ENCODE measurements at places on chromosomes 4 and X.

GRCh38 chrX:152831391-152831790, 528 bp downstream of the NSDHL start:
- no peak for DNase-seq

DNA sequence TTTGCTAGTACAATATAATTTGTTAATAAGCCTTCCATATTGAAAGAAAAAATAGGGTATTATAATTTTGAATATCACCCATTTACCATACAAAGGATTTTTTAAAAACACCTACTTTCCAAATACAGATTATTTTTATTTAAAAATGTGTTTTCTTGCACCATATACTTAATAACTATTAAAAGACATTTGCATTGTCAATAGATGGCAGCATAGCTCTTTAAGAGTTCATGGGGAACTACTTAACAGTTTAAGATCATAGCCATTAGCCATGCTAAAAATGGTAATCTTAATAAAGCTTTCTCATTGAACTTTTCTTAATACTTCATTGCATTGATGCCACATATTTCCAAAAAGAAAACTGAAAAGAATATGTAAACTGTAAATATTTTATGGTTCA, 1995.9 kb downstream of the C4orf33 start:
- no peak for DNase-seq

DNA sequence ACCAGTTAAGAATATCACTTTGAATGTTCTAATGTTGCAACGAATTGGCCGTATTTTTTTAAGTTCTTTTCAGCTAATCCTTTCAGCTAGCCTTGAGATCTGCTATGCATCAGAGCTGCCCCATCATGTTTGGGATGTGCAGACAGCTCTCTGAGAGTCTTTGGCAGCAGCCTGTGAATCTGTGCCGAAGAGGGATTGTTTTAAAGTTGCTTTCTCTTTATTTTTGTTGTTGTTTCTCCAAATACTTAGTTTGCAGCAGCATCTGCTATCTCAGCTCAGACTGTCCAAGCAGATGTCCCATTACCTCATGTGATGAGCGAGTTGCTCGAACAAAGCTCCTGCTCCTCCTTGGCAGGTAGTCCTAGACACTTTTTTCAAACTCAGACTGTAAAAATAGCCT, 1002.5 kb upstream of the INTU start:
- DNase-seq = no peak

DNA sequence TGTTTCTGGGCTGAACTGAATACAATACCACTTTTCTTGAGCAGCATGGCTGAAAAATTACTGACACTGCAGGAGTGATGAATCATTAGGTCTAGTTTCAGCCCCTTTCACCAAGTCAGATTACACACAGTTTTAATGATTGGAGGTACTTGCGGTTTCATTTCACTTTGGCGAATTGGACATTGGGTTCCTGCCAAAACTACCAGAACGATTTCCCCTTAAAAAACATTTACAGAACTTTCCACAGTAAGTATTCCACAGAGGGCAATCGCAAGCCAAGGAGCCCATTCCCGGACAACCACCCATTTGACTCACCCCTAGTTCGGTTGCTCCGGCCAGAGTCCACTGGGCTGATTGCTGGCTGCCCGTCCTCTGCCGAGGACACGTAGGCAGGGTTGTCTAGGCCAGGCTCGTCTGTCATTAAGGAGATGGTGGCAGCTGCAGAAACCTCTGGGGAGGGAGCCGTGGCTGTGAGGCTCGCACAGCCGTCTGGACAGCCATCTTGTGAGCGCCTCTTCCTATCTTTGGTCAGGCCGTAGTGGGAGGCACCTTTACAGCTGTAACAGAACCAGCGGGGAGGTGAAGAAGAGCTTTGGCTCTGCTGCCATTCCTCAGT, 83.5 kb downstream of the LNX1 start:
- no peak for DNase-seq

GRCh38 chr4:139791681-139792080, 126.1 kb downstream of the MGST2 start:
- no peak for DNase-seq

GRCh38 chr4:142356118-142356759, 489.9 kb downstream of the INPP4B start:
- DNase-seq = no peak

GRCh38 chrX:1609311-1609710, 5.5 kb upstream of the ASMT start:
- no peak for DNase-seq

DNA sequence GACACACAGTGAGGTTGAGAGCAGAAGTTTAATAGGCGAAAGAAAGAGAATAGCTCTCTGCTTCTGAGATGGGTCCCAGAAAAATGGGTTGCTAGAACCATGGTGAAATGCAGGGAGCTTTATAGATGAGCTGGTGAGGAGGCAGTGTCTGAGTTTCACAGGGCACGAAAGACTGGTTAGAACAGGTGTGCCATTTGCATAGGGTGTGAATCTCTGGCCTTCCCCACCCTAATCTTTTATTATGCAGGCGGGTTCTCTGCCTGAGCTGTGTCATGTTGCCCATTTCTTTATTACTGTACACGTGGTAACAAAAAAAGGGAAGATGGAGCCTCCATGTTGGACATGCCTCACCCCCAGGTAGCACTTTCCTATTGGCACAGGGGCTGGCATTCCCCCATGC, 39.1 kb downstream of the FUNDC1 start:
- DNase-seq = no peak

- no peak for DNase-seq
Measured at GRCh38 chrX:31314921-31315320, 243.1 kb upstream of the FTHL17 start.

GRCh38 chrX:72269671-72270251, 7.3 kb downstream of the RPS4X start:
- no peak for DNase-seq

DNA sequence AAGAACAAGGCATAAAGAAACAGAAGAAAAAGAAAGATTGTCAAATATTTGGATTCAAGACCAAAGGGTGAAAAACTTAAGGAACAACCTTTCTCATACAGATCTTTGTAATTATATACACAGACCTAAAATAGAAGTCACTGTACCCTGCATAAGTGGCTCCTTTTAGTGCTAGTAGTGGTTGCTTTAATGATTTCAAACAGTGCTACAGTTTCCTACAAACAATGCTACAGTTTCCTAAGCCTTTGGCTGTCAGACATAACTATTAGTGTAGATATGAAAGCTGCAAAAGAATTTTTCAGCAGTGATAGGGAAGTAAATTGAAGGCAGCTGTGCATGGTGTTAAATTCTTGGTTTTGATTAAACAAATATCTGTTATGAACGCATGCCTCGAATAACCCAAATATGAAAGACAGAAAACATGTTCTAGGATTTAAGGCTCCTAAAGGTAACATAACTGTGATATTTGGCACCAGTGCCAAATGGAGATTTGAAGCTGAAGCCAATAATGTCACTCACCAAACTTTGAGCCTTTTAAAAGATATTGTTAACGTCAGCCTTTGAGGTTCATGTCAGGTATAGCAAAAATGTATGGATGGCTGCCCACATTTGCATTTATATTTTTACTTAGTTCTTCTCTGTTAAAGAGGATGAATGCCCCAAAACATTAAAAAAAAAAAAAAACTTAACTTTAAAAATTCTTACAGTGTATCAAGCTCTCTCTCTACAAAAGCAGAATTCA, 36.6 kb downstream of the SMARCAD1 start:
- no peak for DNase-seq

DNA sequence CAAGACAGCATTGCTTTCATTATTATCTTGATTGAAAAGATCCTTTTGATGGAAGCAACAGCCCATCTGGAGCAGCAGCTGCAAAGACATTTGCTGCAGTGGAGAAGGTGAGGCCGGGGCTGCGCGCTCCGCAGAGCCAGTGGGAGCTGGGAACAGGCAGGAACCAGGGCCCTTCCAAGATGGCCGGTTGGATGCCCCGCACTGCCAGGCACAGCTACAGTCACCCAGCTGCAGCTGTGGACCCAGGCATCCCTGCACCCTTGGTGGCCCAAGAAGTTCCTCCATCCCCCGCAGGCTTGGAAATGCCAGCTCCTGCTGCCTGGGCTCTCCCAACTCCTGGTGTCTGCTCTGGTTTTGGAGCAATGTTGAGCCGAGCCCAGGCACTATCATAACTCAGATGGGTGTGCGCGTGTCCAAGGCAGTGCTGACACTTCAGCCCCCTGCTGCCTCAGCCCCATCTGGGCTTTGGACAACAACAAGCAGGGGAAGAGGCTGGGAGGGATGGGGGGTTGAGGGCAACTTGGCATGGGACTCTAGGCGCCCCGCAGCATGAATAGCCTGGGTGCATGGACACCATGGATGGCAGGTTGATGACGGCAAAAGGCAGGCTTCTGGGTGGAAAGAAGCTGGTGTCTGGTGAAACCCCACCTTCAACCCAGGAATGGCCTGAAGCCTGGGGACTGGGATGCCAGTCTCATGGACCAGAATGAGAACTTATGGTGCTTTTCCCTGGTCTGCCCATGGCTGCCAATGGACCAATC, 371.8 kb downstream of the FSTL5 start:
- no peak for DNase-seq

DNA sequence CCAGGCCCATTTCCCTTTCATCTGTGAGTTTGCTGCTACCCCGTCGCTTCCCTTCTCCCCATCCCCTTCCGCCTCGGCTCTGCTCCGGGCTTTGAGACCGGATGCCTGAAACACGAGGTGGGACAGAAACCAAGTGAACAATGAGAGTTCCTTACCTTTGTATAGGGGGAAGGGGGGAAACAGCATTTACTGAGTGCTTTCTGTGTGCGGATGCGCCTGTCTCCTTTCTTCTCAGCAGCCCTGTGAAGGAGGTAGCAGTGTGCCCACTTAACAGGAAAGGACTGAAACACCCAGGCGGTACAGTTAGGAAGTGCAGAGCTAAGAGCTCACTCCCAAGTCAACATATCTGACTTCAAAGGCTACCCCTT, 43.2 kb upstream of the TMSB15B start:
- no peak for DNase-seq

GRCh38 chrX:84240848-84241565, 53.0 kb upstream of the RPS6KA6 start:
- DNase-seq = no peak

- no peak for DNase-seq
Measured at GRCh38 chr4:189600718-189601435, 339.8 kb upstream of the FRG1 start.

GRCh38 chr4:138740816-138741745, 274.5 kb upstream of the NOCT start:
- no peak for DNase-seq

GRCh38 chr4:150699599-150699998, 117.6 kb downstream of the MAB21L2 start:
- DNase-seq = no peak

DNA sequence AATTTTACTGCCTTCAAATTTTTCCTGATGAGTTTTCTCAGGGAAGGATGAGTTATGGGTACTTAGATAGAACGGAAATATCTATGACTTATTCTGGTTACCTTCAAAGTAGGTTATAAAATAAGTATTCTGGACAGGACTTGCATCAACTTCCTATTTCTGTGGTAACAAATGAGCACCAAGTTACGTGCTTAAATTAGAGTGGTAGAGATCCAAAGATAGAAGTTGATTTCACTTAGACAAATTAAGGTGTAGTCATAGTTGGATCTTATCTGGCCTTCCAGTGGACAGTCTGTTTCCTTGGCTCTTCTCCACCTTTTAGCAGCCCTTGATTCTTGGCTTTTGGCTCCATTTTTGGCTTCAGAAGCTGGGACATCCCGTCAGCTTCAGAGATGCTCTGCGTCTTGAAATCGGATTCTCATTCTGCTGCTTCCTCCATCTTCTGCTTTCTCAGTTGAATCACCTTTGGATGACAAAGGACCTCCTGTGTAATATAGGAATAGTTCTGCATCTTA, 109.9 kb downstream of the ZNF518B start:
- DNase-seq = no peak

DNA sequence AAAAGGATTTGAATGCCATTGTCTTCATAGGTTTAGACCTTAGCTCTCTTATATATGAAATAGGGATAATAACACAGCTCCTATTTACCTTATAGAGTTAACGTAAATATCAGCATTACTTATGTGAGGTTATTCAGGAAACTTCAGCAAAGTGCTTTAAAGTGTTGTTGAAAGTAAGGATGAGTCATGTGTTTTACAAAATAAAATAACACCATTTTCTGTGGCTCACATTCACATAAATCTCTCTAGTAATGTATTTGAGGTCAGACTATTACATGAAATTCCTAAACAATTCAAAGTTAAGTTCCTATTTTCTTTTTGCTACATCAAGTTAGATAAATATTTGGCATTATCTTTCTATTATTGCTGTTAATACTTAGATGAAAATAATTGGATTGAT, 2.9 kb downstream of the GNRHR start:
- no peak for DNase-seq
